Anterior cingulate cortex (tissue), 58 donors: ENCODE measurements at places on chromosomes 7 and 10.

DNA sequence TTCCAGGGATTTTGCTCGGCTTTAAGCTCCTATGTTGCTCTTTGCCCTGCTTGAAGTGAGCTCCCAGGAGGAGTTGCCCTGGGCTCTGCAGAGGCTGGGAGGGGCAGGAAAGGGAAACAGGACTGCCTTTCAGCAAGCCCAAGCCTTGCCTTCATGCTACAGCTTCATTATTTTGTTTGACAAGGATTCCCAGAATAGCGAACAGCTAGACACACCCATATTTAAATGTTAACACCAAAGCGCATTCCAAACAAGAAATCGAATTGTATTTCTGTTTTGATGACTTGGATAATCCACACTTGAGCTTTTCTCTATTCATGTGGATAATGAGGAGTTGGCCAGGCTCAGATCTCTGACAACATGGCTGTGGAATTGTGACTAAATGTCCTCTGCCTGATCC lies 6.3 kb downstream of the KIAA1217 start:
- no peak for DNase-seq

GRCh38 chr7:601595-602340 lies 82.1 kb upstream of the PDGFA start:
- no peak for DNase-seq

DNA sequence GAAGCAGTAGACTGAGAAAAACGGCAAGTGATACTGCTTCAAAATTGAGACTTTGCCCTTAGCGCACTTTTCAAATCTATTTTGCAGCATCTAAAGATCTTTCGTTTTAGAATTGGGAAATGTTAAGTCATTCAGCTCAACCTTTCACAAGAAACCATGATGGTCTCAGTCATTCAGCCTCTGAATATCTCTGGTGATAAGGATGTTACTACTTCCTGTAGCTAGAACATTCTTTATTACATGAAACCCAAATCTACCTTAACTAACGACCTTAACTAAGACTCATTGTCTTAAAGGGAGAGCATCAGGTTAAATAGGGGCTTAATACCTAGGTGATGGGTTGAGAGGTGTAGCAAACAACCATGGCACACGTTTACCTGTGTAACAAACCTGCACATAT lies 26.4 kb upstream of the AKR1B10 start:
- no peak for DNase-seq

DNA sequence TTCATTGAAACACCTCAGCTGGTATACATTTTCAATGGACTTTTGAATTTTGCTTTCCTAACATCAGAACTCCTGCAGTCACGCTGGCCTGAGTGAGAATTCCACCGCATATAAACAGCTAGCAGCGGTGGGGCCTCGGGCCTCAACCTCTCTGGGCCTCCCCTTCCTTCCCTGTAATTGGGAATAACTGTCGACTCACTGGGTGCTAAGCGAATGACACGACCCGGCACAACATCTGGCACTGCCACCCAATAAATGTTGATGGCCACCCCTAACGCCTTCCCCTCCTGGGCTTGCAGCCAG lies 670 bp downstream of the RCC1L start:
- no peak for DNase-seq

- no peak for DNase-seq
Measured at GRCh38 chr10:112583236-112583939, 136.4 kb downstream of the VTI1A start.

DNA sequence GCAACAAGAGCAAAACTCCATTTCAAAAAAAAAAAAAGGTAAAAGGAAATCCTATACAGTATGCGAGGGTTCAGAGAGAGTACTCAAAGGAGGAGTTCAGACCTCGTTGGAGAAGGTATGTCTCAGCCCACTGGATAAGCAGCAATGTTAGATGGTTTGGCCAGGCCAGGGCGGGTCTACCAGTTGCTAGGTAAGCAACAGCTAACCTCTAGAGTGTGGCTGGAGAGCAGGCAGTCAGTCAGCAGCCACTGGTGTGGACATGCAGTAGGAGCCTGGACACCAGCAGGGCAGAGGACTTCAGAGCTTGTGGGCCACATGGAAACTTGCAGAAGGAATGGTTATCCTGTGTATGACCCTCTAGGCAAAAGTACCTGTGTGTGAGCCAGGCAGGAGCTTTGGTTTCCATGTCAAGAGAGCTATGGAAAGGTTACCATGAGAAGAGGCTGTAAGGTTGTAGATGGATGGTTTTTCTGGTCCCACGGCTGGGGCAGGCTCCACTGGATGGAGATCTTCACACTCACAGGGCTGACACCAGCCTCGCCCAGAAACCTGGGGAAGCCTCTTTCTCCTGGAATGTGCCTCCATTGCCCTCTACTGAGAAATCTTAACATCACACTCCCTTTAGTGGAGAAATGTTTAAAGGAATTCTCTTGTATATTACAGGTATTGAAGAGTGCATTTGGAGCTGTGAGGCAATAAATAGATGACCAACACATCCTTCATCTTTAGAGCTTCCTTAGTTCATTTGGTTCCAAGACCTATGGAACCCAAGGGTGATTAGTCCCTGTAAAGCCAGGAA lies 63.6 kb downstream of the CCDC186 start:
- DNase-seq, result no peak

GRCh38 chr10:112131996-112132395 lies 51.6 kb downstream of the GPAM start:
- no peak for DNase-seq
